ENCODE measurements at places on chromosomes 7 and 10.
A peak's percentile ranks its signal among the peaks of the same experiment; 100 is the strongest.

GRCh38 chr10:124119946-124120345 is 26.5 kb upstream of the CHST15 start:
- peak; percentile 64 for DNase-seq

- no peak for DNase-seq
Measured at GRCh38 chr10:11539191-11539868, 72.1 kb downstream of the USP6NL start.

DNA sequence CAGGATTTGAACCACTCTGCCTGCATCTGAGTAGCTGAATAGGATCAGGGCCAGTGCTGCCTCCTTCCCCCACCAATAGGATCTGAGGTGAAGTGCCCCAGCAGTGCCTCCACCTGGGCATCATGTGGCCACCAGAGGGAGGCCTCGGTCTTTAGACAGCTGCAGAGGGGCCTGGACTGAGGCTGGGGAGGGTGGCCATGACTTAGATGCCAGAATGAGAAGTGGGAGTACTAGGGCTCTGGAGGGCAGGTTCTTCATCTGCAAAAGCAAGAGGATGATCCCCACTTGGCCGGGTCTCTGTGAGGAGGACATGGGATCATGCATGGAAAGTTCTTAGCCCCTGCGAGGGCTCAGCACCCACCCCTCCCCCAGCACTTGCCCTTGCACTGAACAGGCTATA is 56.9 kb downstream of the NEUROG3 start:
- DNase-seq, result no peak

GRCh38 chr7:114212721-114213429 is 201.7 kb upstream of the FOXP2 start:
- no peak for DNase-seq

- no peak for DNase-seq
Measured at GRCh38 chr10:83915801-83916200, 223.5 kb upstream of the GHITM start.

GRCh38 chr7:70421319-70421718 is 710.6 kb upstream of the GALNT17 start:
- no peak for DNase-seq

DNA sequence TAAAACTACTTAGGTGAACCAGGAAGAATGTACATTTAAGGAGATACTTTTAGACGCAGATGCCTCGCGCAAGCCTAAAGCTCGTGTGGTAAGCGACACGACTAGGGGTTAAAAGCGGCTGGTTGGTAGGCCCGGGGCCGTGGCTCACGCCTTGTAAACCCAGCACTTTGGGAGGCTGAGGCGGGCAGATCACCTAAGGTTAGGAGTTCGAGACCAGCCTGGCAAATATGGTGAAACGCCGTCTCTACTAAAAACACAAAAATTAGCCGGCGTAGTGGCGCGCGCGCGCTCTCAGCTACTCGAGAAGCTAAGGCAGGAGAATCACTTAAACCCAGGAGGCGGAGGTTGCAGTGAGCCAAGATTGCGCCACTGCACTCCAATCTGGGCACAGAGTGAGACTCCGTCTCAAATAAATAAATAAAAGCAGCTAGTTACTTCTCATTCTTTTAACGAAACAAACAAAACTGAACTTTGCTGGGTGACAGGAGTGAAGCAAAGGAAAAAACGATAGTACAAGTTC is 879 bp downstream of the NUDT5 start:
- peak; percentile 81 for DNase-seq

- no peak for DNase-seq
Measured at GRCh38 chr7:48875045-48875916, 49.1 kb upstream of the CDC14C start.

DNA sequence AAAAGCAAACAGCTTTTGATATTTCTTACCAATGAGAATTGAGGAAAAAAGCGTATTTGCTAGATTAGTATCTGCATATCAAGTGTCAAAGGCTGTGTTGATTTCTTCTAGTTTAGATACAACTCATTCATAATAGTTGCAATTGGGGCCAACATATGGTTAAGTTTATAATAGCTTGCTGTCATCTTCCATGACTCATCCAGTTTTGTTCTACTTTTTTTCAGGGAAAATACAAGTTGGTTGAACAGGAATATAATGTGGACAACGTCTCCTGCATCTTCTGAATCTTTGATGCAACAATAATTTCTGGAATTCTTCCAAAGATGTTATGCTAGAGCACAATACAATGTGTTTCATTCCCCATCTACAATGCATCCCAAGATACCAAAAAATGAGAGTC is 182.0 kb downstream of the THSD7A start:
- DNase-seq, result no peak

- DNase-seq, result no peak
Measured at GRCh38 chr10:43220657-43221418, 46.0 kb downstream of the RASGEF1A start.
